ENCODE measurements at places on chromosomes 16 and 17.
A peak's percentile ranks its signal among the peaks of the same experiment; 100 is the strongest.

DNA sequence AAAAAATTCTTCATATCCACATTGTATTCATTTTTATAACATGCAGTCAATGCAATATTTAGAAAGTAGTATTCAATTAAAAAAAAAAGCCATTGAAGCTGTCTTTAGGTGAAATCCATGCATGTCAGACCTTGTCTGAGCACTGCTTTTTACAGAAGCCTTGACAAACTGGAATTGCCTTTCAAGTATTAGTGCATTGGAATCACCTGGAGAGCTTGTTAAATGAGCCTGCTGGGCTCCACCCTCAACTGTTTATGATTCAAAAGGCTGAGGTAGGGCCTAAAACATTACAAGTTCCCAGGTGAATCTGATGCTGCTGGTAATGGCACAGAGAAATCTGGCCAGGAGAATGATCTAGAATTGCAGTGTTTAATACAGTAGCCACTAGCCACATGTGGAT is 85.8 kb downstream of the HIC1 start:
- DNase-seq = no peak

DNA sequence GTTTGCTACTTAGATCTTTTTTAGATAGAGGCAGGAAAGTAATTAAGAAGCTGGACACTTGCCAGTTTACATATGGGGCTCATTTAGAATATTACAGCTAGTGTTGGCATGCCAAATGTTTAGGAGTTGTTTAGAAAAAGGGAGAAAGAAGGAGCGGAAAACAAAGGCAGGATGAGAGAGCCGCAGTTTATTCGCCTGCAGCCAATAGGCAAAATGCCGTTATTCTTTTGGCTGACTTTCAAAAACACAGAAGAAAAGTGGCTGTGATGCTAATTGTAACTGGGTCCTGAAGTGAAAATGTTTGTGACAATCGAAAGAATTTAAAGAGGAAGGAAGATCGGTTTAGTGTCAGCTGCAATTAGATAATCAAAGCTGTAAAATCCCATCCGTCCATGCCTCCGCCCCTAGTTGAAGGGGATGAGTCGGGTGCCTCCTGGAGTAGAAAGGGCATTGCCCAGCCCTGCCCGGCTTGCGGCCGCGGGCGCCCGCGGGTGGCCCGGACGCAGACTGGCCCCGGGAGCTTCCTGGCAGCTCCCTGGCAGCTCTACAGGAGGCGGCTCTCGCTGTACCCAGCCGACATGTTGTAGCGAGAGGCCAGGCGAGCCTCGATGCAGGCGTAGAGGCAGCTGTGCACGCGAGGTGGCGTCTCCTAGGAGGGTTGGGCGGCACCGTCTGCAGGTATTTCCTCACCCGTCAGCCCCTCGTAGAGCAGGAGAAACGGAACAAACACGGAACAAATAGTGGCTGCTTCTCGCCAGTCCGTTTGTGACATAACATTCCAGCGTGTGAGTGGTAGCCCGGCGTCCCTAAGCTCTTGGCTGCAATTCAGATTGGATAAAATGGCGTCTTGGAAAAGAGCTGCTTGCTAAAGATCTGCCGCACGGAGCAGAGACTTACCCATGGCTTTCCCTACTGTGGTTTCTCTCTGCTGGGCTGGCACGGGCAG is 82.2 kb downstream of the TNRC6C start:
- DNase-seq = no peak

- no peak for DNase-seq
Measured at GRCh38 chr17:18278867-18279266, 18.4 kb downstream of the MIEF2 start.

GRCh38 chr17:55391764-55392467 is 29.7 kb downstream of the MMD start:
- no peak for DNase-seq

GRCh38 chr17:9203771-9204425 is 182.6 kb downstream of the NTN1 start:
- DNase-seq = no peak

DNA sequence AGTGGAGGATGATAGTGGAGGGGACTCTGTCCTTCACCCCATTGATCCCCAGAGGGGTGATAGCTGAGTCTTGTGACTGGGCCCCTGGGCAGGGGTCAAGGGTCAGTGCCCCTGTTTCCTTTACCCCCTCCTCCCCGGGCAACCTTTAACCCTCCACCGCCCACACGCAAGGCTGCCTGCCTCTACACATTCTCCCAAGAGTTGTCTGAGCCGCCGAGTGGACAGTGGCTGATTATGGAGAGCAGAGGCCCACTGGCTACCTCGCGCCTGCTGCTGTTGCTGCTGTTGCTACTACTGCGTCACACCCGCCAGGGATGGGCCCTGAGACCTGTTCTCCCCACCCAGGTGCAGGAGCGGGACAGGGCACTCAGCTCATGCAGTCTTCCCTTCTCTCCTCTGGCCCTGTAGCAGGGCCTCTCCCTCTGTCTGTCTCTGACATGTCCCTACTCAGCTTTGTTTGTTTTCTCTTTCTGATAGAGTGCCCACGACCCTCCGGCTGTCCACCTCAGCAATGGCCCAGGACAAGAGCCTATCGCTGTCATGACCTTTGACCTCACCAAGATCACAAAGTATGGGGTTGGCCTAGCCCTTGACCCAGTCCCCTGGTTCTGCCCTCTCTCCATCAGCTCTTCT is at the start of gene SHBG:
Gene SHBG, plus strand, starts transcription at position 197 of the 633 bp plus-strand sequence. Its CDS starts 38 bp downstream, at position 235.
- DNase-seq = no peak

DNA sequence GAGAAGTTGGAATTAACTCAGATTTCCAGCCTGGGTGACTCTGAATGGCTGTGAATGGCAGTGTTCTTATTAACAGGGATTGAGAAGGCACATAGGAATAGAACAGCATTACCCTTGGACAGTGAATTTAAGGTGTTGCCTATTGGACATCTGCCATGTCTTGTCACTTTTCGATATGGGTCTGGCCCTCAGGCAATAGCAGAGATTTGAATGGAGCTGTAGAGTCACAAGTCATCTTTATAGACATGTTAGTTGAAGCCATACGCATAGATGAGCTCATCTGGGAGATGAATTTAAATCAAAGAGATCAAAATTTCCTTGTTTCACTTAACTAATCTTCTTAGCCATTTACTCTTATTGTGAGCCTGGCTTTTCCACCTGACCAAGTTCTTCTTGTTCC is 14.9 kb upstream of the DHRS11 start:
- DNase-seq = no peak

- DNase-seq = no peak
Measured at GRCh38 chr17:79574108-79574507, 36.7 kb downstream of the RBFOX3 start.

DNA sequence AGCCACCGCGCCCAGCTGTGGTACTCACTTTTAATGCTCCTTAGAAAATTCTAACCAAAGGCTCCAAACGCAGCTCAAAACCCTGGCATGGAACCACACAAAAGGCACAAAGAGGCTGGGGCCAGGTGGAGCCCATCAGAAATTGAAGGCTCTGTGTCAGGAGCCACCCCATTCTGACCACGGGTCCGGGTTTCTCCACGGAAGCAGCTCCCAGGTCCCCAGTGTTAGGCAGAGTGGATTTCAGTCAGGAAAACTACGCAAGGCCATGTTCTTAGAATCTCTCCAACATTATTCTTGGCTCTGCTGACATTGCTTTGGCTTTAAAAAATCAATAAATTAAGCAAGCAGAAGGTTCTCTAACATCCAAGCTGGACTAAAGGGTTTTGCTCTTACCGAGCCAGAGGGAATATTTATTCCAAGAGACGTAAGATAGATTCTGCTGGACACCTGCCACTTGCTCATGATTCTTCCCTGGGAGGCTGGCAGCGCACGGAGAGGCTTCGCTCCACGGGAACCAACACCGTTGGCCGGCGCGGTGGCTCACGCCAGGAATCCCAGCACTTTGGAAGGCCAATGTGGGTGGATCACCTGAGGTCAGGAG is 93.5 kb downstream of the NXN start:
- no peak for DNase-seq

DNA sequence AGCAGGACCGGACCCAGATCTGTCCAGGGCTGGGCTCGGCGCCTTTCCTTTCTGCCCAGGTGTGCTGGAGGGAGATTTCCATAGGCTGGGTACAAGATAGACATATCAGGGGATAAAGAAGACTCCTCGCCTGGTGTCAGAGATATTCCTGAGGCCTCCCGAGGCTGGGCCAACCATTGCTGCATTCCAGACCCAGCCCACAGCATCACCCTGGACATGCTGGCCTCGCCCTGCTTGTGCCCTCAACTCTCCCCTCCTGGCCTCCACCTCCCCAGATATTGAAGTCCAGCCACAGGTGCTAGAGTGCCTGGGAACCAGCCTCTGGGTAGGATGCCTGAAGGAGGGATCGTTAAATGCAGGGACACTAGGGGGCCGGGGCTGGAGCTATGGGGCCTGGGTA is 2.1 kb downstream of the CD300LG start:
- no peak for DNase-seq

DNA sequence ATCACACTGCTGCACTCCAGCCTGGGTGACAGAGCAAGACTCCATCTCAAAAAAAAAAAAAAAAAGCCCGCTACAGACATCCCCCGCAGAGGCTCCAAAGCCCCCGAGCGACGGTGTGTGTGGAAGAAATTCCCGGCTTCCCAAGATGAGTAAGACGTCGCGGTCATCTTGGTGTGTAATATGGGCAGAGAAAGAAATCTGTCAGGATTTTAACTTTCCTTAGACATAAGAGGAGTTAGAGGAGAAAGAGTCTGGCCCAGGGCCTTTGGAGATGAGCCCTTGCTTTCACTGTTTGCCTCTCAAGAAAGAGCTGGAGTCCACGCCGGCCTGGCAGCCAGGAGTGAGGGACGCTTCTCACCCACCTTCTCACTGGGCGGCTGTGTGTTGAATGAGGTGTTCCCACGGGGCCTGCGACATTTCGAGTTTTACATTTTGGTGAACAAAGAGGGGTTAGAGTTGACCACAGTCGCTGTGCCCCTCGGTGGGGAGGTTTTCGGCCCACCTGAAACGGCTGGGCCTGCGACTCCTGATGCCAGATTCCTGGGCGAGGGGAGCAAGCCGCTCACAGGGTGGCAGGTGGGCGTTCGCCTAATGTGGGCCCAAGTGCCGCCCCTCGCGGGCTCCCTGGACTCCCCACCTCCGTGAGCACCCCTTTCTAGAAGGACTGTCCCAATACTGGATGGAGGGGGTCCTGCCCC is 17.9 kb downstream of the C1QTNF1 start:
- no peak for DNase-seq

DNA sequence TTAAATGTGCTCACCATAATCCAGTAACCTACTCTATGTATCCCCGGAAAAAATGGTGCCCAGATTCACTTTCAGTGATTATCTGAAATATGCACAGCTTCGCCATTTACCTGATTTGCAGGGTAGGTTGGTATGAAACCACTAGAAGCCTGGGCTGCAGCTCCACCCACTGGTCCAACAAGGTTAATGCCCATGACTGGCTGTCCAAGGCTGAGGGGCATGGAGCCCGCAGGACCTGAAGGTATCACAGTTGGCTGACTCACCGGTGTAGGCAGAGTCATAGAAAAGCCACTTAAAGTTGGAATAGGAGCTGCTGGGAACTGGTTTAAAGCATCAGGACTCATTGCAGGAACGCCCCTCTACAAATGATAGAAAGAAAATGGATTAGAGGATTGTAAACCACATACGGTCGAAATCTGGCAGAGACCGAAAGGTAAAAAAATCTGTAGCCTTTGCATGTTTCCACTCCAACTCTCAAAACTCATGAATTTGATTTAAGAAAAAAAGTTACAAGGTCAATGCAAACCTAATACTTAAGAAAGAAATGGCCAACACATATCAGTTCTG is 38.6 kb downstream of the SYNRG start:
- peak; percentile 7 for DNase-seq

GRCh38 chr16:3681206-3681605 is 26.7 kb downstream of the DNASE1 start:
- DNase-seq = no peak

GRCh38 chr16:27976990-27977389 is 86.5 kb downstream of the GSG1L start:
- no peak for DNase-seq

- no peak for DNase-seq
Measured at GRCh38 chr16:71357681-71358080, 842 bp upstream of the CALB2 start.

DNA sequence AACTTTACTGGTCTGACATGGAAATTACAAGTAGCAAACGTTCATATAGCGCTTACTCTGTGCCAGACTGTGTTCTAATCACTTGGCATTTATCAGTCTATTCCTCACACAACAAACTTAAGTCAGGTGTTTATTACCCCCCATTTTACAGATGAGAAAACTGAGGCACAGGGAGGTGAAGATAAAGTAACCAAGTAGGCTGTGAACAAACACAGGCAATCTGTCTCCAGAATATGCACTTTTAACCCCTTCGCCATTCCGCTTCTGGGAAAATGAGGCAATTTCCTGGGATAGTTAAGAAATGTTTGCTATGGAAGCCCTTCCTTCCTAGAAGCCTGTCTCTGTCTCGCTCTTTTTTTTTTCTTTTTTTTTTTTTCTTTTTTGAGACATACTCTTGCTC is 12.2 kb upstream of the CXCL16 start:
- DNase-seq = no peak

GRCh38 chr16:8677481-8677880 is 3.1 kb downstream of the ABAT start:
- no peak for DNase-seq

- no peak for DNase-seq
Measured at GRCh38 chr17:1107777-1108477, 71.9 kb downstream of the ABR start.

DNA sequence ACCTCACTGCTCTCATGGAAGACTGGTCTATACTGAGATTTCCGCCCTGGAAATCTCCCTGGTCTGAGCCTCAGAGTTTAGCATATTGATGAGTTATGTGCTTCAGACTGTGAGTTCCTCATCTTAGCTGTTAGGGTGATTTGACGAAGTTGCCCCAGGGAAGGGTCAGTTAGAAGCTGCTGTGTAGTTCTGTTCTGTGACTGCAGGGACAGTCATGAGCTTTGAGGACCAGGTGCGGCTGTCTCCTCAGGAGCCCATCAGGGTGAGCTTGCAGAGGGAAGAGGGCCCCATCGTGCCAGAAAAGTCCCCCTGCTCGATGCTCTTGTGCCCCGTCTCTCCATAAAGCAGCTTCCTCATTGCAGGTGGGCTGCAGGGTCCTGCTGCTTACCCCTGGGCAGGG is 28.3 kb upstream of the IL17C start:
- DNase-seq = no peak

DNA sequence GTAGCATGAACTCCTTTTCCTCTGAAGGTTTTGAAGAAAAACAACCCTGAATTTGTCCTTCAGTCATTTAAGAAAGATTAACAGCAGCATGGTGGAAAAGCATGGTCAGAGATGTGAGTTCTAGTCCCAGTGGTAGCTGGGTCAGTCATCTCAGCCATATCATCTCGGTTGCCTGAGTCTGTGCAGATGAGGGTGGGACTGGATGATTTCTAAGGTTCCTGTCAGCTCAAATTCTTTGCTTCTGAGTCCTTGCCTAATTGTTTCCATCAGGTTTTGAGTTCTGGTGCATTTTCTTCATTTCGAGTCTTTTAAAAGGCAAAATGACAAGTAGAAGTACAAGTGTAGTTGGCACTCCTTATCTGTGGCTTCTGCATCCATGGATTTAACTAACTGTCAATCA is 63.9 kb downstream of the TNRC6C start:
- no peak for DNase-seq

DNA sequence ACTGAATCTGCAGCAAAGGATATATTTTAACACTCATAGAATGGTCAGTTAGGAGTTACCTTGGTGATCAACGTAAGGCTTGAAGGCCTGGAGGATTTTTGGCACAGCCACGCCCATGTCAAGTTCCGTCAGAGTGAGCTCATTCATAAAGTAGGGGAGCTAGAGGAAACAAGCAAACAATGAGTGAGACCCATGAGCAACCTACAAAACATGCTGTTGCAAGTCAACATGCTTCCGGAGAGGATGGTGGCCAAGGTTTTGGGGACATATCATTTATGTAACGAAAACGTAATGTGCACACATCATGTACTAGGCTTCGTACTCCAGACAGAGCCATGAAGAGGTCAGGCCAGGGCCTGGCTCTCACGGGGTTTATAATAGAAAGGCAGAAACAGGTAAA is 41.1 kb upstream of the ERN1 start:
- no peak for DNase-seq
